ENCODE measurements at places on chromosomes 11 and 22. TPM values are rescaled to one million over a fixed set of nuclear protein-coding genes. Genes with fewer than 3 reads are reported as not detected.

The PRPF19 gene
- total RNA-seq: 114 TPM

The CDC42BPG gene
- 0.42 TPM for total RNA-seq

The SPA17 gene
- total RNA-seq: 4.7 TPM

The MCHR1 gene
- total RNA-seq: not detected

The RASL10A gene
- 1.9 TPM for total RNA-seq

The FXYD2 gene
- 1.8 TPM for total RNA-seq

The NEFH gene
- 0.09 TPM for total RNA-seq

The OR2AG1 gene
- total RNA-seq: not detected

The SHANK3 gene
- total RNA-seq: 158 TPM

DNA sequence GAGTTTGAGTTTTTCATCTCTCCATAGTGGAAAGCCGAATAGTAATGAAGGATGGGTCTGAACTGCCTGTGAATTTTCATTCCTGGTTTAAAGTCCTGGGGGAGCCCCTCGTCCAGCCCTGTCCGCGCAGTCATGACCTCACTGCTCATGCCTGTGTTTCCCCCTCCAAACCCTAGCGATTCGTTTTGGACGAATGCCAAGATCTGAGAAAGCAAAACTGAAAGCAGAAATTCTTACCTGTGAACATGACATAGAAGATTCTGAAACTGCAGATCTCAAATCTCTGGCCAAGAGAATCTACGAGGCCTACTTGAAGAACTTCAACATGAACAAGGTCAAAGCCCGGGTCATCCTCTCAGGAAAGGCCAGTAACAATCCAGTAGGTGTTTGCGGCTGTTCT is 30.5 kb downstream of the CDPF1 start:
- H3K36me3 ChIP-seq: no peaks in the 10 kb centered on the region
- H3K27ac ChIP-seq: no peak overlapping the region
- H3K4me1 ChIP-seq: no peaks in the 10 kb centered on the region

GRCh38 chr11:128627666-128628324 is 40.4 kb upstream of the ETS1 start:
- no peaks in the 10 kb centered on the region for H3K27me3 ChIP-seq
- DNase-seq: no peak
- no peak overlapping the region for H3K4me3 ChIP-seq
- no peaks in the 10 kb centered on the region for H3K36me3 ChIP-seq
- peaks cover 8% of the 10 kb centered on the region for H3K4me1 ChIP-seq

DNA sequence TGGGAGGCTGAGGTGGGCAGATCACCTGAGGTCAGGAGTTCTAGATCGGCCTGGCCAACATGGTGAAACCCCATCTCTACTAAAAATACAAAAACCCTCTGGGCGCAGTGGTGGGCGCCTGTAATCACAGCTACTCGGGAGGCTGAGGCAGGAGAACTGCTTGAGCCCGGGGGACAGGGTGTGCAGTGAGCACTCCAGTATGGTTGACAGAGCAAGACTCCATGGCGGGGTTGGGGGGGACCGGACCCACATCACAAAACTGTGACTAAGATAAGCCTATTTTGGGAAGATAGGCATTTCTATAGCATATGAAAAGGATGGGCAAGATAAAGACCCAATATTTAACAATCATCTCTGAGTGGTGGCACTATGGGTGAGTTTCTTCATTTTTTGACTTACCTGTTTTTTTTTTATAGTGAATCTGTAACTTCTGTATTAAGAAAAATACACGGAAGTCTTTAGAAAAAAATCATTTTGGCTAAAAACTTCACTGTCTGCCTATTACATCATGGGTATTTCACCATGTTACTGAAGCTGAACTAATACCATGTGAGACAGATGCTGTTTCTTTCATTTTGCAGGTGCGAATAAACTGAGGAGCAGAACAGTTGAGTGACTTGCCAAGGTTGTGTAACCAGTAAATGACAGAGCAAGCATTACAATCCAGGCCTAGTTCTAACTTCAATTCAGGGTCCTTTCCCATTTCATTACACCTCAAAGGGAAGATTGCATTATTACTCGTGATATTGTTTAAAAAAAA is 2.5 kb downstream of the CELF1 start:
- H3K27me3 ChIP-seq: no peaks in the 10 kb centered on the region
- no peaks in the 10 kb centered on the region for H3K36me3 ChIP-seq
- H3K27ac ChIP-seq: no peak overlapping the region
- no peak for DNase-seq
- peaks cover 9% of the 10 kb centered on the region for H3K4me1 ChIP-seq

- no peaks in the 10 kb centered on the region for H3K36me3 ChIP-seq
Measured at GRCh38 chr11:75380716-75381420, 18.4 kb upstream of the RPS3 start.

DNA sequence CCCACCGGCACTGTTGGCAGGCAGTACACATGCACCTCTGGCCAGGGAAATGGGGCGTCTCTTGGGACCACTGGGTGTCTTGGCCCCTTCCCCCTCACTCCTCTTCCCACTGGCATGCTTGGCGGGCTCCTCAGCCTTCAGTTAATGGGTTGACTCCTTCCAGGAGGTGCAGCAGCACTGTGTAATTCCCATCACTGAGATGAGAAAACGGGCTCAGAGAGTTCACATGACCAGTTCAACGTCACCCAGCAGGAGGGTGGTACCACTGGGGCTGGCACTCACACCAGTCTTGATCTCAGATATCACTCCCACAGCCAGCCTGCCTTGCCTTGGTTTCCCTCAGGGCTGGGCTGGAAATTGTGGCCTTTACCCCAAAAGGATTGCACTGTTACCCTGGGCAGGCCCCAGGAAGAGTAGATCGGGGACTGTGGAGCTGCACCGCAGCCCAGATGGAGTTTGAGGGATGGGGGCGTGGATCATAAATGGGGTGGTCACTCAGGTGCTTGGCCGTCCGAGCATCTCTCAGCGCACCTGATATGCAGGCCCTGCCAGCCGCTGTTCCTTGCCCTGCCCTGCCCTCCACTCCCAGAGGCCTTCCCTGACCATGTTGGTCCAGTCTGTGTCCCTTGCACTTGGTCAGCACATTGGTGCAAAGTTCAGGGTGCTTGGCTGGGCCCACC is 16.9 kb downstream of the CAPN5 start:
- H3K27ac ChIP-seq: no peak overlapping the region
- no peak overlapping the region for H3K4me3 ChIP-seq
- no peaks in the 10 kb centered on the region for H3K36me3 ChIP-seq
- no peak for DNase-seq

GRCh38 chr11:103110391-103110790 is 1.2 kb downstream of the DYNC2H1 start:
- peak; percentile 21 for DNase-seq
- no peak overlapping the region for H3K4me3 ChIP-seq
- no peaks in the 10 kb centered on the region for H3K36me3 ChIP-seq

- H3K4me3 ChIP-seq: no peak overlapping the region
- H3K4me1 ChIP-seq: peaks cover 33% of the 10 kb centered on the region
- H3K27me3 ChIP-seq: no peaks in the 10 kb centered on the region
- peaks cover 6% of the 10 kb centered on the region for H3K36me3 ChIP-seq
- H3K27ac ChIP-seq: peak overlapping the region; percentile 70
Measured at GRCh38 chr11:73335204-73335923, 27.3 kb downstream of the ARHGEF17 start.

GRCh38 chr22:20058989-20059770 is 20.9 kb upstream of the DGCR8 start:
- H3K36me3 ChIP-seq: peaks cover 23% of the 10 kb centered on the region
- H3K27ac ChIP-seq: no peak overlapping the region
- H3K4me3 ChIP-seq: no peak overlapping the region
- no peak for DNase-seq

All from endothelial cell of umbilical vein (primary cell).